GM12864 (cell line): ENCODE measurements at places on chromosomes 16 and 17.
A peak's percentile ranks its signal among the peaks of the same experiment; 100 is the strongest.

- no peak for DNase-seq
Measured at GRCh38 chr16:23145608-23146007, 3.6 kb downstream of the USP31 start.

GRCh38 chr17:76145231-76146052, 4.4 kb upstream of the FOXJ1 start:
- DNase-seq: no peak

DNA sequence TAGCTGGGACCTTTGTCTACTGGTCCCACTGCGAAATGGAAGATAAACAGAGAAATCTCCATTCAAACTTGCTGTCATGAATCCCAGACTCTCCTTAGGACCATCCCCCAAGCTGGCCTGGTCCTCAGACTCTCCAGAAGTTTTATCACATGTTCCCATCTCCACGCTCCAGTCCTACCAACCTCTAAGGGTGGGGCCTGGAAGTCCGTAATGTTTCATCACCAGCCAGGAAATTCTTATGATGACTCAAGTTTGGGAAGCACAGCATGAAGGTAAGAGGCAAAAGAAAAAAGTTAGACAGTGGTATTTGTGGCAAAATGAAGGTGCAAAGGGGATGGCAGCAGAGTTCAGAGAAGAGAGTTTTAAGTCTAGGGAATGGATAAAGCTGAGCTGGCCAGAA, 52.7 kb downstream of the ZNF18 start:
- no peak for DNase-seq

- DNase-seq: no peak
Measured at GRCh38 chr16:49890876-49891275, 35.0 kb upstream of the ZNF423 start.

- no peak for DNase-seq
Measured at GRCh38 chr17:76248013-76248782, 7.9 kb upstream of the RNF157 start.

GRCh38 chr16:88712362-88712979, 6.2 kb downstream of the CTU2 start:
- DNase-seq: no peak

- no peak for DNase-seq
Measured at GRCh38 chr17:70493277-70493874, 324.0 kb downstream of the KCNJ2 start.

DNA sequence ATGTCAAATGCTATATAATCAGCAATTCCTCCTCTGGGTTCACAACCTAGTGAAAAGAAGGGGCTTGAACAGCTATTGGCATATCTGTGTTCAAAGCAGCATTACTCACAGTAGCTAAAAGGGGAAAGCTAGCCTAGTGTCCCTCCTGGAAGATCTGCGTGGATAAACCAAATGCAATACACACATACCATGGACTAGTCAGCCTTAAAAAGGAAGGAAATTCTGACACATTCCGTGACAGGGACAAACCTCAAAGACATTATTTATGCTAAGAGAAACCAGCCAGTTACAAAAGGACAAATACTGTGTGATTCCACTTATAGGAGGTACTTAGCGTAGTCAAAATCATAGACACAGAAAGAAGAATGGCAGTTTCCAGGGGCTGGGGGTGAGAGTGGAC, 90.1 kb downstream of the XYLT1 start:
- no peak for DNase-seq

DNA sequence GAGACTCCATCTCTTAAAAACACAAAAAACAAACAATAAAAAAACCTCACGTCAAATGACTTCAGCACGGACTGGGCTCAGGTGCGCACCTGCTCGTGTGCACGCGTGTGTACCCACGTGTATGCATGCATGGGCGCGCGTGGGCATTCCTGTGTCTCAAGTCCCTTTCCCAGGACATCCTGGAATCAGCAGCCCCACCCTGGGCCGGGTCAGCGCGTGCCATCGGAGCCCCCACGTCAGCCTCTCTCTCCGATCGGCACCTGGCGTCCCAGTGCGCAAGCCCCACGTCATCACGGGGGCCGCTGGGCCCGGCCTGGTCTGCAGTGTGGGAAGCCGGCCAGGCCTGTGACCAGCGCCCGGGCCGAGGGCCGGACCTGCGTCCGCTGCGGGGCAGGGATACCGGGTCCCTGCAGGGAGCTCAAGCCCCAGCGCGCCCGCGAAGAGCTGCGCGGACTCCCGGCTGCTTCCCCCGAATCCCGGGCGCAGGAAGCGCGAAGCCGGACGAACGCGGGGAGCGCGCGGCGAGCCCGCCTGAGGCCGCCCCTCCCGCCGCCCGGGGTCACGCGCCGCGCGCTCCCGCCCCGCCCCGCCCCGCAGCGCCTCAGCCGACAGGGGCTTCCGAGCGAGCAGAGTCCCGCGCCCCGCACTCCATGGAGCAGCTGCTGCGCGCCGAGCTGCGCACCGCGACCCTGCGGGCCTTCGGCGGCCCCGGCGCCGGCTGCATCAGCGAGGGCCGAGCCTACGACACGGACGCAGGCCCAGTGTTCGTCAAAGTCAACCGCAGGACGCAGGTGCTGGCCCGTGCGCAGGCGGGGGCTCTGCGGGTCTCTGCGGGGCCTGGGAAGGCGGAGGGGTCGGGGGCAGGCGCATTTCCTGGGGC, at the start of gene FN3K:
Gene FN3K (plus strand): TSS at position 629 of the 880 bp plus-strand sequence. CDS start 22 bp downstream, at position 651.
- DNase-seq: no peak

DNA sequence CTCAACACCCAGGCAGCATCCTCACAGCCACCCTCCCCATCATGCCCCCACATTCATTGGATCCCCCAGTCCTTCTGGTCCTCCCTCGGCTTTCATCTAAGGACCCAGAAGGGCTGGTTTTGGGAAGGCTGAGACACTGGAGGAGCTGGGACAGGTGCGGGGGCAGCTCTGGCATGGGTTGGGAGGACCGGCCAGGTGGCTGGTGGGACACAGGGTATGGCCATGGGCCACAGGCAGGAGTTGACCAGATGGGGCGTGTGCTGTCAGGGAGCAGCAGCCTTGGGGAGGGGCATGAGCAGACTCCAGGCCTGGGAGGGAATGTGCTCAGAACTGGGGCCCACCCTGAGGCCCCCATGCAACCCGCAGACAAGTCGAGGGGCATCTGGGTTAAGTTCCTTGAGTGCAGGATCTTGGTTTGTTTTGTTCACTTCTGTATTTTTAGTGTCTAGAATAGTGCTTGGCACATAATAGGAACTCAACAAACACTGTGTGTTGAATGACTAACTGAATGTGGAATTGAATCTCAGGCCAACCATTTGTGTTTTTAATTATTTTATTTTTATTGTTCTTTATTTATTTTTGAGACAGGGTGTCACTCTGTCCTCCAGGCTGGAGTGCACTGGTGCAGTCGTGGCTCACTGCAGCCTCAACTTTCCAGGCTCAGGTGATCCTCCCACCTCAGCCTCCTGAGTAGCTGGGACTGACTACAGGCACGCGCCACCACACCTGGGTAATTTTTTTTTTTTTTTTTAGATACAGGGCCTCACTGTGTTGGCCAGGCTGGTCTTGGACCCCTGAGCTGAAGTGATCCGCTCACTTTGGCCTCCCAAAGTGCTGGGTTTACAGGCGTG, 5.6 kb downstream of the P2RX1 start:
- no peak for DNase-seq

- no peak for DNase-seq
Measured at GRCh38 chr17:16199093-16199492, 16.2 kb downstream of the NCOR1 start.

DNA sequence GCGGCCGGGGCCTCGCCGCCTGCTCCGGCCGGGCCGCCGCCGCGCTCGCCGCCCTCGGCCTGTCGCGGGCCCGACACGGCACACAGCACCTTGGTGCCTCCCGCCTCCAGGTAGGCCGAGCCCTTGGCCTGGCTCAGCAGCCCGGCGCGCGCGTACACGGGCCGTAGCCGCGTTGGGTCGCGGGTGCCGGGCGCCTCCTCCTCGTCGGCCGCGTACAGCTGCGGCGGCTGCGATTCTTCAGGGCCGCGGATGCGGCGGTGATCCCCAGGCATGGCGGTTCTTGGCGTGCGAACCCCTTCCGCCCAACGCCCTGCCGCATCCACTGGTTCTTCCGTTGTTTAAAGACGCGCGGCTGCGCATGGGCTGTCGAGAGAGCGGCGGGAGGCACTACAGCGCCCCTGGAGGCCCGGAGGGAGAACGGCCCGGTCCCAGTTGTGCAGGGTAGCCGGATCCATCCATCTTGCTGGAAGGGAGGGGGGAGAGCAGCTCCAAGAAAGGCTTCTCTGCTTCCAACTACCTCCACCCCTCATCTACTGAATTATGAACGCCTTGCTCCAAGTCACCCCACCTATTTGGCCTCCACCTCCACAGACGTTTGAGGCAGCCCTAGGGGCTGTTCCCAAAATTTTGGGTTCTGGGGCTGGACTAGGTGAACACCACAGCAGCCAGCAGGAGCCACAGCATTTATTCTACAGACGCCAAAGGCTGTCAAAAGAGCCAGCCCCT, at the start of gene EXOSC6:
Gene EXOSC6 (minus strand): TSS at position 312 of the 726 bp plus-strand sequence. CDS start 40 bp downstream, at position 272.
- peak; percentile 79 for DNase-seq

- no peak for DNase-seq
Measured at GRCh38 chr17:9897372-9897968, 7.6 kb downstream of the RCVRN start.

DNA sequence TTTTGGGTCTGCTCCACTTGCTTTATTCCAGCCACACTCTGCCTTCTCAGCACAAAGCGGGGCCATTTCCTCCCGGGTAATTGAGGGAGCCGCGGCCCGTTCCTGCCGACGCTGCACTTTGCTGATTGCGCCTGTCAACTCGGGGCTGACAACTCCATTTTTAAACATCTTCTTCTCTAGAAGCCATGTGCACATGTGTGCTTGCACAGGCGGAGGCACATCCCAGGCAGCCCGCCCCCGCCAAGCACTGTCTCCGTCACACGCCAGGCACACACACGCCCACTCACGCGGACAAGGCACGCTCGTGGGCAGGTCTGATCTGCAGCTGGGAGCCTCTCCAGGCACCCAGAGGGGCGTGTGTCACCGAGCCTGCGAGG, 63.2 kb downstream of the ENGASE start:
- DNase-seq: no peak

- DNase-seq: no peak
Measured at GRCh38 chr16:1656808-1657617, 21.1 kb upstream of the JPT2 start.

- DNase-seq: no peak
Measured at GRCh38 chr17:613725-614124, 100.9 kb downstream of the VPS53 start.

DNA sequence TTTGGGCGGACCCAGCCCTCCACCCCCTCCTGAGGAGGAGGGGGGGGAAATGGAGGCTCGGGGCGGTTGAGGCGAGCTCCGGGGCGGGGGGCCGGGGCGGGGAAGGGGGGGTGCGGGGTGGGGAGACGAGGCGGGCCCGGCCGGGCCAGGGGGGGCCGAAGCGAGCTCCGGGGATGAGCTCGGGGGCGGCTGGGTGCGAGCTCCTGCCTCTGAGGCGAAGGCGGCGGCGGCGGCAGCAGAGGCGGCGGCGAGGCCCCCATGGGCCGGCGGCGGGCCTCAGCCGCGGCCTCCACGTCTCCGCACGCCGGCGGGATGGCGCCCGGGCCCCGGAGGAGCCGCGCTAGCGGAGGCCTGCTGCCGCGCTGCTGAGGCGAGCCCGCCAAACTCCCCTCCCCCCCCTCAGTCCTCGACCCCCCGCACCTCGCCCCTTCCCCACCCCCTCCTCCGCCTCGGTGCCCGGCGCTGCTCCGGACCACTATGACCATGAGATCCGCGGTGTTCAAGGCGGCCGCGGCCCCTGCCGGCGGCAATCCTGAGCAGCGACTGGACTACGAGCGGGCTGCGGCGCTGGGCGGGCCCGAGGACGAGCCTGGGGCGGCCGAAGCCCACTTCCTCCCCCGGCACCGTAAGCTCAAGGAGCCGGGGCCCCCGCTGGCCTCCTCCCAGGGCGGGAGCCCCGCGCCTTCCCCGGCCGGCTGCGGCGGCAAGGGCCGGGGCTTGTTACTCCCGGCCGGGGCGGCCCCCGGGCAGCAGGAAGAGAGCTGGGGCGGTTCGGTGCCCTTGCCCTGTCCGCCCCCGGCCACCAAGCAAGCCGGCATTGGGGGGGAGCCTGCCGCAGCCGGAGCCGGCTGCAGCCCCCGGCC, 596 bp downstream of the MSL1 start:
- no peak for DNase-seq

GRCh38 chr16:53518550-53519416, 15.8 kb upstream of the AKTIP start:
- DNase-seq: peak; percentile 88

DNA sequence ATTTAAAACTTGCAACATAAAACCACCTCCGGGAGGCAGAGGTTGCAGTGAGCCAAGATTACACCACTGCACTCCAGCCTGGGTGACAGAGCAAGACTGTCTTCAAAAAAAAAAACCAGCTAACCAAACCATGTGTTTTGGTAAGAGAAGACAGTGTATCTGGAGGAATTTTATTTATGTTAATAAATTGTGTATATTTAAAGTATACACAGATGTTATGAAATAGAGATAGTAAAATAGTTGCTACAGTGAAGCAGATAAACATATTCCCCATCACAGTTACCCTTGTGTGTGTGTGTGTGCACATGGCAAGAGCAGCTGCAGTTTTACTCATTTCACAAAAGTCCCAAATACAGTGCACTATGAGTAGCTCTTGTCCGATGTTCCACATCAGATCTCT, 54.8 kb upstream of the CRISPLD2 start:
- no peak for DNase-seq

DNA sequence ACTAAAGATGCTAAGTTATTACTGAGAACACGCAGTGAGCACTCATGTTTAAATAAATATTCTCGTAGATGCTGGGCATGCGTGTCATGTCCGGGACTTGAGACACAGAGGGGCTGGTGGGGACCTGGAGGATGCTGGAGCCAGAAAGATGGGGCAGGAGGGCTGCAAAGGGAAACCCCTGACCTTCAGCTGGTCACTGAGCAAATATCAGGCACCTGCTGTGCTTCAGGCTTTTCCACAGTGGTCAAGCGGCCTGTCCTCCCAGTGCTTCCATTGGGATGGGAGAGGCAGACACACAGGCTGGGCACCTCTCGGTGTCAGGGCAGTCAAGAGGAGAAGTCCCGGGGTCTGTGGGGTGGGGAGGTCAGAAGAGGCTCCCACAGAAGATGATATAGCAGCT, 211.4 kb downstream of the GSG1L start:
- DNase-seq: no peak

DNA sequence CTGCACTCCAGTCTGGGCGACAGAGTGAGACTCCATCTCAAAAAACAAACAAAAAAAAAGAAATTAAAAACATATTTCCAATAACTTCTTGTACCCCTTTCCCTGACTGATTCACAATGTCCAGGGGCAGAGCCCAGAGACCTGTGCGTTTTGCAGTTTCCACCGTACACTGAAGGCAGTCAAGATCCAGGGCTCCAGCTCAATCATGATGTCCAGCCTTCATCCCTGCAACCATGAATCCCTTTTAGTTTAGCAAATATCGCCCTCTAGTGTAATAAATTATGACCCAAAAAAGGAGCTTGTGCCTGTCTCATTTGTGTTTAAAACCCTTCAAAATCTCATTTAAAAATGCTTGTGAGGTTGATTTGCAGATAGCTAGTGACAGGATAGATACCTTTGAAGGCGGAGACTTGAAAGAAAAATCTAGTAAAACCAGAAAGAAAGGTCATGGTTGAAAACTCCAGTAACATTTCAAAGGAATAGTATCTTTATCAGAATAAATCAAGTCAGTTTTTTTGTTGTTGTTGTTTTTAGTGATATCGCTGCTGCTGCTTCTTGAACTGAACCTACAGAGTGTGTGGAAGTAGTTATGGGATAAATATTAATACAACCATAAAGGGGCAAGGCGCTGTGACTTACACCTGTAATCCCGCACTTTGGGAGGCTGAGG, 3.7 kb upstream of the ERN1 start:
- DNase-seq: peak; percentile 41
